ENCODE measurements at places on chromosomes 6 and 20. TPM values are rescaled to one million over a fixed set of nuclear protein-coding genes. Genes with fewer than 3 reads are reported as not detected.

Gene SLC12A5
- total RNA-seq: 0.17 TPM

GRCh38 chr20:62116558-62117361 is 5.5 kb upstream of the LSM14B start:
- no peak for DNase-seq

- no peak for DNase-seq
Measured at GRCh38 chr20:46461808-46462207, 51.6 kb downstream of the ZNF334 start.

GRCh38 chr20:3663031-3663701 is at the start of gene GFRA4:
Gene GFRA4, minus strand, starts transcription at chr20:3663399. Its CDS starts 0 bp downstream, at chr20:3663399.
- DNase-seq: no peak

GRCh38 chr6:37168811-37169495 is 999 bp upstream of the PIM1 start:
- peak; percentile 81 for DNase-seq

Gene NKAIN4
- total RNA-seq: 7.5 TPM

- DNase-seq: no peak
Measured at GRCh38 chr6:42396720-42397119, 55.0 kb downstream of the TRERF1 start.

GRCh38 chr6:132400555-132400882 is 756 bp downstream of the MOXD1 start:
- no peak for DNase-seq

Gene NFKBIL1
- 17.6 TPM for total RNA-seq

- DNase-seq: no peak
Measured at GRCh38 chr6:90303039-90303438, 6.4 kb upstream of the BACH2 start.

DNA sequence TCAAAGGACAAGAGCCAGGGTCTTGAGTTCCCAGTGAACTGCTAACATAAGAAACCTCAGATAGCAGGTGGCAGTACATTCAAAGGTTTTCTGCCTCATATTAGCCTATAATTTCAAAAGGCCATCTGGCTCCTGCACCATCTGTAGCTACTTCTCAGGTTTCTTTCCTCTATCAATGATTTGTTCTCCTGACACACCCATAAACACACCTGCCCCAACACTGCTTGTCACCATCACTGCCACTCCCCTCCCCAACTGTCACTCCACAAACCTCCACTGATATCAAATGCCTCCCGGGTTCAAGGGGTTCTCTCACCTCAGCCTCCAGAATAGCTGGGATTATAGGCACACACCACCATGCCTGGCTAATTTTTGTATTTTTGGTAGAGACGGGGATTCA is 152.7 kb upstream of the SLC22A16 start:
- DNase-seq: no peak

DNA sequence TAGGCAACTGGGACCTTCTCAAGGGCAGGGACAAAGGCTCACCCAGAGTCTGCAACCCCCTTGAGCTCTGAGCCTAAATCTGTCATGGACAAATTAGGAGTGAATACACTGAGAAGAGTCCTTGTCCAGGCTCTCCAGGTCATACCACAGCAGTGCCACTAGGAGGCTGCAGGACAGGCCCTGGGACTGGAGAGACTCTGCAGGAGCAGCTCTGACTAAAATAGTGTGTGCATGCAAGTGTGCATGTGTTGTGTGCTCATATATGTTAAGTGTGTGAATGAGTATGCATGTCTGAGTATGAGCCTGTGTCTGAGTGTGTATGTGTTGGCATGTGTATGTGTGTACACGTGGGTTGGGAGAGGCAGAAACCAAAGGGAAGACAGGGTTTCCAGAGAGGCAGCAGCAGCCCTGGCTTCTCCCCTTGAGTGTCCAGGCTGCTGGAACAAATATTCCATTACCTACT is 27.1 kb downstream of the MRPL14 start:
- DNase-seq: no peak

GRCh38 chr6:88538130-88538706 is 372.1 kb upstream of the CNR1 start:
- DNase-seq: peak; percentile 32

Gene PNPLA1
- not detected for total RNA-seq

Gene SNAP91
- total RNA-seq: 0.10 TPM

GRCh38 chr20:51587145-51587544 is 44.6 kb upstream of the NFATC2 start:
- no peak for DNase-seq

Gene GINS1
- 25.4 TPM for total RNA-seq

DNA sequence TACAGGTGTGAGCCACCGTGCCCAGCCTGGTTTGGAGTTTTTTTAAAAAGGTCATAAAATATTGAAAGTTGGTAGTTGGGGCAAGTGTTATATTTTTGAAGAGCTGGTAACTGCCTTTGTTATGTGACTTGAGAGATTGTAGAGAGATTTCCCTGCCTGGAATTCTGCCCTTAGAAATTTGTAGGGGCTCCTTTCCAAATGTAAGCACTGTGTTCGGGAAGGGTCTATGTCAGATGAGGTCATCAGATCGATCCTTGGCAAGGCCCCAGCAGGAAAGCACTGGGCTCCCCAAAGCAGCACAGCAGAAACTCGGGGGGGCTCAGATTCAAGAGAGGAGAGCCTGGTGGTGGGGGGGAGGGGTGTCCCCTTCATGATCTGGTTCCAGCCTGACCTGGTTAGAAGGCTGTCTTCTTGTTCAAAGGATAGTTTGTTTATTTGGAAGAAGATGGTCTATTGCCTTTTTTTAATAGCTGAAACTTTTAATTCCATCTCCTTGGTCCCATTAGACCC is 220.2 kb downstream of the UST start:
- DNase-seq: no peak

DNA sequence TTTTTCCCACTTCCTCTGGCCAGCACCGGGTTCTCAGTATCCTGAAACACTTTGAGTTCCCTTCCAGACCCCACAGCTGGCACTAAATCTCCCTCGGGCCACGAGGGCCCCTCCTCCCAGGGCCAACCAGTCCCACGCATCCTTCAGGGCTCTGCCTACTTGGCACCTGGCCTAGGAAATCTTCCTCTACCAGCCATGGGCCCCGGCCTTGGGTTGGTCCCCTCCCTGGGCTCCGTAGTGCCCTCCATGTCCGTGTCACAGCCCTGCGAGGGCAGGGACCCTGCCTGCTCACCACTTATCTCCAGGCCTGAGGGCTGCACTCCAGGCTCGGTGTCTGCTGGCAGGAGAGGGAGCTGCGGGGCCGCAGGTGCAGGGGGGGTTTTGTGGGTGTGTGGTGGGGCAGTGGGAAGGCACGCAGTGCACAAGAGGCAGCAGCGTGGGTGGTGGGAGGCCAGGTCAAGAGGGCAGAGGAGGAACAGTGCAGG is 48.8 kb upstream of the CDH22 start:
- DNase-seq: no peak

Gene C4B
- total RNA-seq: 0.35 TPM

GRCh38 chr20:50303573-50304500 is 113.2 kb downstream of the CEBPB start:
- peak; percentile 71 for DNase-seq

GRCh38 chr6:32416036-32416435 is 9.1 kb upstream of the BTNL2 start:
- DNase-seq: no peak

Gene MICAL1
- 41.2 TPM for total RNA-seq

DNA sequence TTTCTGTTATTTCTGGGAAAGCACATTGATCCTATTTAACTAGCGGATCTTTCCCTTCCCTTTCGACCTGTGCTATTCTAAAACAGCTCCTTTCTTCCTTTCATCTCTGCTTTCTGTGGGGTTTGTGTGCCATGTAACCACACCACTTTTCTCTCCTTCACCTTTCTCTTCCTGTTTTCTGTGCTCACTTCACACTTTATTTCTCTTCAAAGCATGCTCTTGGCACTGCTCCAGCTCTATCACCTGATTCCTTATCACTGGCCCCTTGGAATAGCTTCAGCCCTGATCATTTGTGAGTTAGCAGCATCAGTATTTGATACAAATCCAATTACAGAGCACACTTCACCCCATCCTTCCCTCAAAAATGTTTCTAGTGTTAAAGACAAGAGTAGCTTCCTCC is 8.1 kb upstream of the METTL24 start:
- DNase-seq: no peak

Gene ATXN1
- total RNA-seq: 14.4 TPM

DNA sequence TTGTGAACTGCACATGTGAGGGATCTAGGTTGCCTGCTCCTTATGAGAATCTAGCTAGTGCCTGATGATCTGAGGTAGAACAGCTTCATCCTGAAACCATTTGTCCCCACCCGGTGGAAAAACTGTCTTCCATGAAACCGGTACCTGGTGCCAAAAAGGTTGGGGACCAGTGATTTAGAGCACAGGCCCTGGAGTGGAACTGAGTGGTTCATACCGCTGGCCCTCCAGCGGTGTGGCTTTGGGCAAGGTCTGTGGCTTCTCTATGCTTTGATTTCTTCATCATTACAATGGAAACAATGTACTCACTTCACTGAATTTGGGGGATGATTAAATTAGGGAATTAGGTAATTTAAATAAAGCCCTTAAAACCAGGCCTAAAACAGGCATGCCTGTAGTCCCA is 36.3 kb downstream of the CD164 start:
- peak; percentile 33 for DNase-seq

DNA sequence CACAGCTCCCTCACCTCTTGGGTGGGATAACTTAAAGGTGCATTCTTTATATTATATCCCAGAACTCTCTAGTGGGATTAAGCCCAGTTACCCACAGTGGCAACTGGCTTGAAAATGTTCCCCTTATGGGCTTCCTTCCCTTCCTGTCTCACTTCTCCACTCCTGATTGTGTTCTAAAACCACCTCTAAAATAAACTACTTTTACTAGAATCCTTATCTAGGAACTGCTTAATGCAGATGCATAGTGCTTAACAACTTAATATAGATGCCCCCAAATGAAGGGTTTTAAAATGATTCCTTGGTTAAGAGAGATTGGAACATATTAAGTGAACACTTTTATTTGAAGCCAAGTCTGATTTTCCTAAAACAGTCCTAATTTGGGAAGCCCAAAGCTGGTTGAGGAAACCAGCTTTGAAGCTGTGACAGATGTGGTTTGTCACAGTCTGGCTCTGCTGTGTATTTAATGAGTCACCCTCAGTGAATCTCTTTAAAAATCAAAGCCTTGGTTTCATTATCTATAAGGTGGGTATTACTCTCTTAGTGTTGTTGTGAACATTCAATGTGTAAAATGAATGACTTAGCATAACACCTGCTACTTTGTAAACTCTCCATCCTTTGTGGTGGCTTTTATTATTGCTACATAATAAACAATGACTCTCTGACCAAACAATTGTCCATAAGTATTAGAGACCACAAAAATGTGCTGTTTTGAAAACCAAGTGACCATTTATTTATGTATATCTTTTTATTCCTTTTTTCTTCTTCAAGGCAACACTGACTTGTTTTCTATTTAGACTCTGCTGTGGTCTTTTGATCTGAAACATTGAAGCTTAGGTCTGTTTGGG is 24.4 kb downstream of the PLCB1 start:
- peak; percentile 53 for DNase-seq

Gene IL20RA
- total RNA-seq: not detected

Gene C20orf204
- total RNA-seq: 0.45 TPM

- no peak for DNase-seq
Measured at GRCh38 chr6:32112431-32112980, 3.4 kb upstream of the TNXB start.

DNA sequence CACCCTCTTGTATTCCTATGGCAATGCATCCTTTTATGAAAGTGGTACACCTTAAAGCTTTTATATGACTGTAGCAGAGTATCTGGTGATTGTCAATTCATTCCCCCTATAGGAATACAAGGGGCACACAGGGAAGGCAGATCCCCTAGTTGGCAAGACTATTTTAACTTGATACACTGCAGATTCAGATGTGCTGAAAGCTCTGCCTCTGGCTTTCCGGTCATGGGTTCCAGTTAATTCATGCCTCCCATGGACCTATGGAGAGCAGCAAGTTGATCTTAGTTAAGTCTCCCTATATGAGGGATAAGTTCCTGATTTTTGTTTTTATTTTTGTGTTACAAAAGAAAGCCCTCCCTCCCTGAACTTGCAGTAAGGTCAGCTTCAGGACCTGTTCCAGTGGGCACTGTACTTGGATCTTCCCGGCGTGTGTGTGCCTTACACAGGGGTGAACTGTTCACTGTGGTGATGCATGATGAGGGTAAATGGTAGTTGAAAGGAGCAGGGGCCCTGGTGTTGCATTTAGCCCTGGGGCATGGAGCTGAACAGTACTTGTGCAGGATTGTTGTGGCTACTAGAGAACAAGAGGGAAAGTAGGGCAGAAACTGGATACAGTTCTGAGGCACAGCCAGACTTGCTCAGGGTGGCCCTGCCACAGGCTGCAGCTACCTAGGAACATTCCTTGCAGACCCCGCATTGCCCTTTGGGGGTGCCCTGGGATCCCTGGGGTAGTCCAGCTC is 292.1 kb downstream of the ESR1 start:
- peak; percentile 34 for DNase-seq

Gene EYS
- 0.10 TPM for total RNA-seq

Gene PDE7B
- 3.2 TPM for total RNA-seq

Gene C6orf163
- total RNA-seq: not detected

Gene SRMS
- not detected for total RNA-seq

Gene RHAG
- not detected for total RNA-seq

Measured in renal cortical epithelial cell (primary cell).